T-helper 22 cell (primary cell): ENCODE measurements at places on chromosomes 4 and X.

DNA sequence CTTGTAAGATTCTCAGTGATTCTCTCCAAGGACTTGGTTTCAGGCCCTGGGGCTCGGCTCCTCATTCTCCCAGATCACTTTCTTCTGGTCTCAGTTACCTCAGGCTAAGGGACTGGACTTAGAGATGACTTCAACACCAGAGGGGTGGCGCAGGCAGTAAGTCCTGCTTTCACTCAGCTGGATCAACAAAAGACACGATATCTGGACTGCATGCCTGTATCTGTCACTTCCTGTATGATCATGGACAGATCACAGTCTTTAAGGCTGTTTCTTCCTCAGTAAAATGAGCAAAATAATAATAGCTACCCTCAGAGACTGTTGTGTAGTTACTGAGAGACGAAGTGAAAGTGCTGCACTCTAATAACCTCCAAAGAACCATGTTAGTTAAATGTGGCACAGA, 19.5 kb upstream of the CXCR3 start:
- DNase-seq = no peak

DNA sequence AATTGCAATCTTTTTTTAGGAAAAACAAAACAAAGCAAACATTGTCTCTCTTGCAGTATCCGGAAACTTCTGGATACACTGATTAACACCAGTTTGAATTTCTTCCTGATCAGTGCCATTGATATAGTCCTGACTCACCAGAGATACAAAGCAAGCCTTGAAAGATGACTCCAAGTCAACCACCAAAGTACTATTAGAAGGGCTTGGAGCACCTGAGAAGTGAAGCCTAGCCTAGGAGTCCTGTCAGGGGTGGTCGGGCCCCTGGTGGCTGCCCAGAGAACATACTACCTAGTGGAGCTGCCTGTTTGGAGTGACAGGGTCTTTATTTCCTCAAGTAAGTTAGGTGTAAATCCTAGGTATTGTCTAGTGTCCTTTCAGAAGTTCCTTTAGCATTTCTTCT, 593.2 kb downstream of the ZNF674 start:
- DNase-seq = no peak

DNA sequence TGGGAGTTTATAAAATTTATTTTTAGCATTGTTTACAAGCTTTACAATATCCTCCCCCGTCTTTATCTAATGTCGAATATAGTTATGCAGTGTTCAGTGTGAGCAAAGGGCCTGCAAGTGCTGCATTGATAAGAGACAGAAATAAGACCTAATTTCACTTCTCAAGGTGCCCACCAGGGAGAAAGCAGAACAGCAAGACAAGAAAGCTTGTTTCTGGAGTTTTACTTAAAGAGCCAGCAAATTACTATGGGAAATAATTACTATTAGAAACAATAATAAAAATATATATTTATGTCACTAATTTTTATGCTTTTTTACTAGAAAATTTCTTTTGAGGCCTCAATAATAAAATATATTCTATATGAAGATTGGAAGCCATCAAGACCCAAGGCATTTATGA, 2677.7 kb downstream of the ARAP2 start:
- no peak for DNase-seq

GRCh38 chr4:74407891-74408290, 37.0 kb upstream of the AREG start:
- DNase-seq = no peak

GRCh38 chr4:128502818-128503527, 215.4 kb upstream of the PGRMC2 start:
- DNase-seq = no peak

DNA sequence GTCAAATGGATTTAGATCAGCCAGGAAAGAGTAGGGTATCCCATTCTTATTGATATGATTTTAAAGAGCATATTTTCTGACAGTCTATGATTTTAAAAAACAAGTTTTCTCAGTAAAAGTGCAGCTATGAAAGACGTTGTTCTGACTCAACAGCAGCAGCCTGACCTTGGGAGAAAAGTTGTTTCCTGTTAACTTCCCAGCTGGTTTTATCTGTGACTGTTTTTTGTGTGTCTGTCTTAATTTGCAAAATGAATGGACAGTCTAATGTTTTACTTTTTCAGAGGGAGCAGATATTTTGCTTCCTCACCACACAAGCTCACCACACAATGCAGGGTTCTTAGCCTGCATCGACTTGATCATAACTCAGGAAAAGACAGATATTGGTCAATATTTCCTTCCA, 764 bp upstream of the MTHFD2L start:
- no peak for DNase-seq

DNA sequence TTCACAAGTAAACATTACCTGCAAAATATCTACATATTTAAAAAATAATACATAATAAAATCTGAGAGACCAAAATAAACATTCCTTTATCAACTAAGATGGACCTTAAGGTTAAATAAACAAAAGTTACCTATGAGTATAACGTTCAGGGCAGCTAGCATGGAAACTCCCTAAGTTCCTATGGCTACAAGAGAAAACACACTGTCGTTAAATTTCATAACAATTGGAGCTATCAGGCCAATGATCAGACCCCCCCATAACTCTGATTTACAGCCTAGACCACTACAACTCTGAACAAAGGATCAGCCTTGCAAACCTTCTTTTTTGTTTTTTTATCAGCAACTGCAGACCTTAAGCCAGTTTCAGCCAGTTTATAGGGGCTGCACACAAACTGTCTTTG, 1418.4 kb downstream of the PCDH18 start:
- no peak for DNase-seq

- DNase-seq = no peak
Measured at GRCh38 chr4:26685250-26685649, 101.4 kb downstream of the TBC1D19 start.

GRCh38 chr4:60805500-60806313, 394.4 kb upstream of the ADGRL3 start:
- no peak for DNase-seq
